ENCODE measurements at places on chromosomes 5 and 9. TPM values are rescaled to one million over a fixed set of nuclear protein-coding genes. Genes with fewer than 3 reads are reported as not detected.

GRCh38 chr9:16318516-16319060 lies 551.9 kb downstream of the BNC2 start:
- H3K4me3 ChIP-seq = no peak overlapping the region
- H3K4me1 ChIP-seq = peaks cover 2% of the 10 kb centered on the region
- no peak for DNase-seq

DNA sequence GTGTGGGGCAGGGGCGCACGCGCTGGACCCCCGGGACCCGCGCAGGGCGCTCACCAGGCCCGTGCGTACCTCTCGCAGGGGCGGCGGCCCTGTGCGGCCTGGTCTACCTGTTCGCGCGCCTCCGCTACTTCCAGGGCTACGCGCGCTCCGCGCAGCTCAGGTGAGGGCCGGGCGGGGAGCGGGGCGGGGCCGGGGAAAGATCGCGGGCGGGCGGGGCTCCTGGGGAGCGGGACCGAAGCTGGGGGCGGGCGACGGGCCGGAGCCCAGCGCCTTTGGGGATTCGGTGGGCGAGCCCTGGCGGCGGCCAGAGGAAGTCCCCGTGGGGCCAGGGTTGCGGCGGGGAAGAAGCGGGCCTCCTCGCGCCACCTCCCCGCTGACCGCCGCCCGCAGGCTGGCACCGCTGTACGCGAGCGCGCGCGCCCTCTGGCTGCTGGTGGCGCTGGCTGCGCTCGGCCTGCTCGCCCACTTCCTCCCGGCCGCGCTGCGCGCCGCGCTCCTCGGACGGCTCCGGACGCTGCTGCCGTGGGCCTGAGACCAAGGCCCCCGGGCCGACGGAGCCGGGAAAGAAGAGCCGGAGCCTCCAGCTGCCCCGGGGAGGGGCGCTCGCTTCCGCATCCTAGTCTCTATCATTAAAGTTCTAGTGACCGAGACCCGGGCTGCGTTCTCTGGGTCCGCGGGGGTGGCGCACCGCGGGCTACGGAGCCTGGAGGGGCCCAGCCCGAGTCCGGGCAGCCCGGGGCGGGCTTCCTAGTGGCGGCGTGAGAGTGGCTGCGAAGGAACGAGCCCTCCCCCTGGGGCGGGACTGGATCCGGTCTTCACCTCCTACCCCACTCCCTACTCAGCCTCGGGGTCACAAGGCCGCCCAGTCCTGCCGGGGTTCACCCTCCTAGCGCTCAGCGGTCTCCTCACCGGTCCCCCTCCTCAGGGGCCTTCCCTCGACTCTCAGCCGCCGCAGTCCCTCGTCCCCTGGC lies 2.4 kb downstream of the LTC4S start:
- peaks cover 14% of the 10 kb centered on the region for H3K4me1 ChIP-seq
- H3K36me3 ChIP-seq = peaks cover 27% of the 10 kb centered on the region
- no peak for DNase-seq
- H3K27ac ChIP-seq = no peak overlapping the region

GRCh38 chr9:21974343-21974721 lies 19.9 kb downstream of the CDKN2A start:
- DNase-seq = no peak
- peaks cover 4% of the 10 kb centered on the region for H3K4me1 ChIP-seq
- peaks cover 97% of the 10 kb centered on the region for H3K27me3 ChIP-seq
- no peak overlapping the region for H3K27ac ChIP-seq
- no peaks in the 10 kb centered on the region for H3K36me3 ChIP-seq

DNA sequence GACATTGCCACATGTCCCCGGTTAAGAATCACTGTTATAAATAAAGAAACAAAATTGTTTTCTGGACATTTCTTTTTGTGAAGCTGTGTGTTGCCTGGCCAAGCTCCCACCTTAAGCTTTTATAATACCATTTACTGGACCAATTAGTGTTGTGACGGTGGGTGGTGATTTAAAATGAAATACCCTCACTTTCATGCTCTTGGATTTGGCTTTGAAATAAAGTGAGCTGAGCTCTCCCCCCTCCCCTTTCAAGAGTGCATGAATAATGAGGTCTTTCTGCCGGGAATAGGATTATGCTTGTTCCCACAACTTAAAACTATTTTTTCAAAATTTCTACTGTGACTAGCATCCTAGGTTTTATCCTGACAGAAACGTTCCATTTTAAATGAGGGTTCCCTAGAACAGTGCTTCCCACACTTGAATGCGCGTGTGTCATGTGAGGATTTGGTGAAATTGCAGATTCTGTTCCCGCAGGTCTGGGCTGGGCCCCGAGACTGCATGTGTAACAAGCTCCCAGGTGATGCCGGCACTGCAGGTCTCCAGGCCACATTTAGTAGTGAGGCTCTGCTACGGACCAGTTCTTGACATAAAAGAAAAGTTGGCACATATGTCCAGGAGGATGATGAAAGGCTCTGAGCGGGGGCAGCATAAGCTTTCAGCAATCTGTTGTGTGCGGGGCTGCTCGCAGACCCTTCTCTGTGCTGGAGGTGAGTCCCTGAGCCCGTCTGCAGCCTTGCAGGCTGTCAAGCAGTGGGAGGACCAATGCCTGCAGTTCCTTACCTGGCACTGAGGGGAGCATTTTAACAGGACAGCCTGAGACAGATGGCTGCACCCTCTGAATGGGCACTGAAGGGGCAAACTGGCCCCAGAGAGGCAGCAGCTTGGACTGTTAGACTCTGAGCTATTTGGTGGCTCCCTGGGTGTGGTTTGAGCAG lies 24.4 kb downstream of the IQGAP2 start:
- H3K27me3 ChIP-seq = no peaks in the 10 kb centered on the region
- no peak for DNase-seq
- H3K4me1 ChIP-seq = peaks cover 18% of the 10 kb centered on the region
- H3K4me3 ChIP-seq = no peak overlapping the region
- peak overlapping the region; percentile 67 for H3K27ac ChIP-seq

The MYMK gene
- polyA plus RNA-seq = 0.30 TPM

- DNase-seq = no peak
- no peak overlapping the region for H3K4me3 ChIP-seq
- peaks cover 15% of the 10 kb centered on the region for H3K4me1 ChIP-seq
- no peaks in the 10 kb centered on the region for H3K27me3 ChIP-seq
- H3K36me3 ChIP-seq = peaks cover 26% of the 10 kb centered on the region
Measured at GRCh38 chr9:35687306-35687705, 2.4 kb downstream of the TPM2 start.

DNA sequence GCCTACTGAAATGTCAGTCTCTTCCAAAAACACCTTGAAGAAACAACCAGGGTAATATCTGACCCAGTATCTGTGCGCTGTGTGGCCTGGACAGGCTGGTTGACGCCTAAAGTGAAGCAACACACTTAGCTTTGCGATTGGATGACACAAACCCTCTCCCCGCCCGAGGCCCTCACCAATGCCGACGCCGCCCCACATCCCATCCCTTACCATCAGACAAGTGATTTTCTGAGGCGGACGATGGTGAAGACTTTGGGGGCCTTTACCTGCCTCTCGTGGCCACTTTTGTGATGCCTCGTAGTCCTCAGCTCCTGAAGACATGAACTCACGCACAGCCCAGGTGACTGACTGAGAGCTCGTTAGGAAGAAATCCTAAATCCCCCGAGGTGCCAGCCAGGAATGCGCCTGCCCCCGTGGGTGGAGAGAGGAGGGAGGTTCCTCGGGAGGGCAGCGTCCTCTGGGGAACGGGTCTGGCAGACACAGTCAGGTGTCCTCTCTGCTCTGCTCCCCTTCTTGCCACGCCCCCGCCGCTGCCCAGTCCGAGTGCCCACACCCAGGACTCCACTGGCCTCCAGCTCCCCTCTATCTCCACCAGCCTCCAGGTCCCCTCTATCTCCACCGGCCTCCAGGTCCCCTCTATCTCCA lies 31.0 kb upstream of the RXRA start:
- H3K27ac ChIP-seq = no peak overlapping the region
- H3K27me3 ChIP-seq = no peaks in the 10 kb centered on the region
- H3K36me3 ChIP-seq = no peaks in the 10 kb centered on the region

The TCF7 gene
- polyA plus RNA-seq = 4.7 TPM

The BTNL8 gene
- 0.42 TPM for polyA plus RNA-seq

DNA sequence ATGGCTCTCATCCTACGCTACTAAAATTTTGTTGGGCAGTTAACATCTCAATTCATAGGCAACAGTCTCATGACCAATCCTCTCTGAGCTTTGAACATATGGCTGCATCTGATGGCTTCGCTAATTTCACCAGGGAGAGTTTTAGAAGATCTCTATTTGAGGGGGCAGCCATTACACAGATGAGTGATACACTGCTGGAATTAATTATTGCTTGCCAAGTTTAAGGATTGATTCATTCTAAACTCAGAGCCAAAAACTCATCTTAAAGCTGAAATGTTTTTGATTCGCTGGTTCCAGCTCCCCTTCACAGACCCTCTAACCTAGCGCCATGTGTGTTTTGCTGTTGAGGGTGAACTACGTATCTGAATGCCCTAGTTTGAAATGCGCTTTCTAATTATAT lies 519.9 kb upstream of the WWC1 start:
- H3K27me3 ChIP-seq = no peaks in the 10 kb centered on the region
- no peak for DNase-seq
- no peak overlapping the region for H3K27ac ChIP-seq
- no peaks in the 10 kb centered on the region for H3K4me1 ChIP-seq
- H3K36me3 ChIP-seq = no peaks in the 10 kb centered on the region

DNA sequence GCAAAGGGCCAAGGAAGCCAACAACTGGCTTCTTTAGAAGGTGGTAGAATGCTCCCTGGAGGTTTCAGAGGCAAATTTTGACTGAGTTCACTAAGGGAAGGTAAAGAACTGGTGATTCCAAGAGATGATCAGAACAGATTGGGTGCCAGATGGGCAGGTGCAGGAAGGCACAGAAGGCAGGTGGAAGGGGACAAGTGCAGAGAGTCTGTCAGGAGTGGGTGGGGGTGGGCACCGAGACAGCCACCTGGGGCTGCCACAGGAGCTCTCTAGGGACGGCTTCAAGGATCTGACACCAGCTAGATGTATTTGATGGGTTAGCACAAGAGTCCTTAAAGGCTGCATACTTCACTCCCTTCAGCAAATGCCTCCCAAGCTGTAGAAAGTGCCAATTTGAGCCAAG lies 207.3 kb downstream of the PTTG1 start:
- H3K27ac ChIP-seq = no peak overlapping the region
- DNase-seq = no peak
- H3K36me3 ChIP-seq = no peaks in the 10 kb centered on the region
- H3K4me3 ChIP-seq = no peak overlapping the region

DNA sequence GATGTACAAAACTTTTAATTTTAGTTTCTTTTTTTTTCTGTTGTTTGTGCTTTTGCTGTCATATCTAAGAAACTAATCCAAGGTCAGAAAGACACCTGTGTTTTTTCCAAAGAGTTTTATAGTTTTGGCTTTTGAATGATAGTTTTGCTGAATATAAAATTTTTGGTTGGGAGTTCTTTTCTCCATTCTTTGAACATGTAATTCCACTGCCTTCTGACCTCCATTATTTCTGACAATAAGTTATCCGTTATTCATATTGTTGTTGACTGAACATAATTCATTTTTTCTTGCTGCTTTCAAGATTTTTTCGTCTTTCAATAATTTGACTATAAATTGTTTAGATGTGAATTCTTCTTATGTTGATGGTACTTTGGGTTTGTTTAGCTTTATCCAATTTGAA lies 82.2 kb upstream of the SLC24A2 start:
- no peak overlapping the region for H3K27ac ChIP-seq
- no peaks in the 10 kb centered on the region for H3K36me3 ChIP-seq
- H3K4me3 ChIP-seq = no peak overlapping the region
- no peaks in the 10 kb centered on the region for H3K4me1 ChIP-seq
- no peak for DNase-seq

- no peak for DNase-seq
- no peaks in the 10 kb centered on the region for H3K36me3 ChIP-seq
- no peaks in the 10 kb centered on the region for H3K4me1 ChIP-seq
Measured at GRCh38 chr5:148012801-148013200, 51.0 kb upstream of the SPINK5 start.

The PCDHA9 gene
- 0.17 TPM for polyA plus RNA-seq

DNA sequence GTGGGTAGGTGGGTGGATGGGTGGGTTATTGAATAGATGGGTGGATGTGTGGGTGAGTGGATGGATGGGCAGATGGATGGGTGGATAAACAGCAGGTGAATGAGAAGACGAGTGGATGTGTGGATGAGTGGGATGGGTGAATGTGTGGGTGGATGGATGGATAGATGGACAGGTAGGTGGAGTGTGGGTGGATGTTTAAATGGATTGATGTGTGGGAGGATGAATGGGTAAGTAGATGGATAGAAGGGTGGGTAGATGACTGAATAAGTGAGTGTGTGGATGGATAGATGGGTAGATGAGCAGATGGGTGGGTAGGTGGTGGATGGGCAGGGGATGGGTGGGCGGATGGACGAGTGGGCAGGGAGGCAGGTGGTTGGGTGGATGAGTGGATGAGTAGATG lies 397.6 kb upstream of the IRX4 start:
- H3K27ac ChIP-seq = no peak overlapping the region
- no peak overlapping the region for H3K4me3 ChIP-seq
- DNase-seq = no peak
- no peaks in the 10 kb centered on the region for H3K36me3 ChIP-seq
- no peaks in the 10 kb centered on the region for H3K4me1 ChIP-seq
- H3K27me3 ChIP-seq = no peaks in the 10 kb centered on the region

DNA sequence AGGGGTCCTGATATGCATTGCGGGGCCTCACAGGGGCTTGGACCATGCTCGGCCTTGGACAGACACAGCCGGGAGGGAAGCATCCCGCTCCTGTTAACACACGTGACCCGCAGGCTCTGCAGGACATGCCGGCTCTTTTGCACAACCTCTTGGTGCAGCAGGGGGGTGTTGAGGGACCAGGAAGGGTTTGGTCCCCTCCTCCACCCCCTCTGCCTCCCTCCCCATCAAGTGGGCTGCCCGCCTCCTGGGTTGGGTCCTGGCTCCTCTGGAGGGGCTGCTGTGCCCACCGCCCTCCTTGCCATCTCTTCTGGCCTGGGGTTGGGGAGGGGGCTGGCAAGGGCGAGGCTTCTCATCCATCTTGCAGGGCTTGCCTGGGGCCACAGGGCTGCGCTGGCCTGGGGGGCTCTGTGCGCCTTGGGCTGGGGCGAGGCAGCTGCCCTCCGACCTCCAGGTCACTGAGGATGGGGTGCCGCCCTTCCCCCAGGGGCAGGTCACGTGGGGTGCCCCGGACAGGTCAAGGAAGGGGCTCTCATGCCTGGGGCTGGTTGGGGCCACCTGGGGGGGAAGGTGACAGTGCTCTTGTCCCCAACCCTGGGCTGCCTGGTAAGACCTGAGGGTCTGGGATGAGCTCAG lies 16.8 kb upstream of the SLC9A3 start:
- H3K4me3 ChIP-seq = no peak overlapping the region
- no peak for DNase-seq
- no peak overlapping the region for H3K27ac ChIP-seq

- H3K27ac ChIP-seq = no peak overlapping the region
- DNase-seq = no peak
- no peaks in the 10 kb centered on the region for H3K27me3 ChIP-seq
- no peak overlapping the region for H3K4me3 ChIP-seq
Measured at GRCh38 chr9:90926936-90927335, 125.3 kb downstream of the SYK start.
